ENCODE measurements at places on chromosomes 5 and 9.
A peak's percentile ranks its signal among the peaks of the same experiment; 100 is the strongest.

DNA sequence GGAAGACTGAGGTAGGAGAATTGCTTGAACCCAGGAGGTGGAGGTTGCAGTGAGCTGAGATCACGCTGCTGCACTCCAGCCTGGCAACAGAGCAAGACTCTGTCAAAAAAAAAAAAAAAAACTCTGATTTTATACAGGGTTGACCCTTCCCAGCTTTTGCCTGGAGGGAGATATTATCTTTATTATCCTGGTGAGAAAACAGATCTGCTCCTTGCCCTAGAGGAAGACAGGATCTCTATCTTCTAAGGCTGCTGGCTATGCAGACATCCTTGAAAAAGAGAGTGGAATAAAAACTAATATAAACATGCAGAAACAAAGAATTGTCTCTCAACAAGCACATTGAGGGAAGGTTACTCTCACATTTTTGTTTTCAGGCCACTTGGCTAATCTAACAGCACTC, 1503.4 kb upstream of the WWC1 start:
- no peak for DNase-seq

- DNase-seq: no peak
Observed at GRCh38 chr9:135526089-135526729, 5.0 kb downstream of the LCN1 start.

DNA sequence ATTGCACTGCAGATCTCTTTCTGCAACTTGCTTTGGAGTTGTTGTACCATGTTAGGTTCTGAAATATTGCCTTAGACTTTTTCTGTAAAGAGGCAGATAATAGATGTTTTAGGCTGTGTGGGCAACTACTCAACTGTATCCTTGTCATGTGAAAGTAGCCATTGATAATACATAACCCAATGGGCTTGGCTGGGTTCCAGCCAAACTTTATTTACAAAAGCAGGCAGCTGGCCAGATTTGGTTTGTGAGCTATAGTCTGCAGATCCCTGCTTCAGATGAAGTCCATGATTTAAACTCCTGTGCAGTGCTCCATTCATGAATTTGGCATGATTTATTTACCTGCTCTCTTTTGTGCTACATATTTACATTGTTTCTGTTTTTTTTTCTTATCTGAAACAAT, 300.4 kb downstream of the IRX2 start:
- no peak for DNase-seq

- no peak for DNase-seq
Observed at GRCh38 chr5:106876665-106877194, 794.0 kb downstream of the EFNA5 start.

DNA sequence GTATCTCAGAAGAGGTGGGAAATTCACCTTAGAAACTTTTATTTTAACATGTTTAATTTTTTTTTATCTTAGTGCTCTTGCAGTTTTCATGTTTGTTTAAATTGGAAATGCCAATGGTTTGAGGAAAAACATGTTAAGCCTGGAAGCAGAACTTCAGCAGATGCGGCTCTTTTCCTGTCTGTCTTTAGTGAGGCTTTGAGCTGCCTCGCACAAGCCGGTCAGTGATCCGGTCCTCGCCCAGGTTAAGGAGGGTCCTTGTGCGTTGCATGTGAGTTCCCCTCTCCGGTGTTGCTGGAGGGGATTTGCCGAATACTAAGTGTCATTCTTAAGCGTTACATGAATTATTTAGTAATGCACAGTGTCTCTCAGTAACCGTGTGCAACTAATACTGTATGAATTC, 9.4 kb upstream of the PLEKHG4B start:
- no peak for DNase-seq

DNA sequence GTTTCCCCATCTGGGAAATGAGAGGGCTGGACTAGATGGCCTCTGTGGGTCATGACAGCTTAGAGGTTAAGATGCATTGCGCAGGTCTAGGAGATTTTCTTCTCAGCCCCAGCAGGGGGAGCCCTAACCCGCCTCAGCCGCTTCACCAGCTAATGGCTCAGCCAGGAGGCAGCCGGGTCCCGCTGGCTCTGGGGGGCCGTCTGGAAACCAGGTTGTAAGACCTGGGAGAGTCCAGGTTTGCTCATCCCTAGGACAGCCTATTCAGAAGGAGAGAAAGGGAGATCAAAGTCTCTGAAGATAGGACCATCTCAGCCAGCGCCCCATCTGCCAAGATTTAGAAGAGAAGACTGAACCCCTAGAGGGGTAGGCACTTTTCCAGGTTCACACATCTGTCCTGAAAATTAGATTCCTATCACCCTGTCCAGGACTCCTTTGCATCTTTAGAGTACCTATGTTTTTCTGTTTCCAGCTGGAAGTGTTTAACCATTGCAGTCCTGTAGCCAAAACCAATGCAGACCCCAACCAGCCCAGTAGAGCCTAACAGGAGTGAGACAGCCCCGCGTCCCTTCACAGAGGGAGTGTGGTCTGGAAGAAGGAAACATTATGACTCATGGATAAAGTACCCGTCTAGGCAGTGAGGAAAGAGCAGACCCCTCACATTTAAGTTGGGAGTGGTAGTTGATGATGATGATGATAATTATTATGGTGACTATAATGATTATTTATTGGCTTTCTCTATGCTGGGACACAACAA, 27.5 kb downstream of the SPARC start:
- peak; percentile 87 for DNase-seq

GRCh38 chr5:74426506-74426905, 214.0 kb downstream of the ENC1 start:
- DNase-seq: no peak

DNA sequence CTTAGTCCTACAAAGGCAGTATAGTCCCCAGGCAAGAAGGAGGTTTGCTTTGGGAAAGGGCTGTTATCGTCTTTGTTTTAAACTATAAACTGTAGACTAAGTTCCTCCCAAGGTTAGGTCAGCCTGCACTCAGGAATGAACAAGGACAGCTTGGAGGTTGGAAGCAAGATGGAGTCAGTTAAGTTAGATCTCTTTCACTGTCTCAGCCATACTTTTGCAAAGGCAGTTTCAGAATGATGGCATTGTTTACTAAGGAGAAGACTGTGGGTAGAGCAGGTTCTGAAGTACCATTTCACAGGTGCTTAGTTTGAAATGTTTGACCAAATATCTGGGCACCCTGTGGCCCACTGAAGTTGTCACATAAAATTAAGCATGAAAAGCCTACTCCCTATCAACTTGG, 19.4 kb downstream of the SNX24 start:
- no peak for DNase-seq

DNA sequence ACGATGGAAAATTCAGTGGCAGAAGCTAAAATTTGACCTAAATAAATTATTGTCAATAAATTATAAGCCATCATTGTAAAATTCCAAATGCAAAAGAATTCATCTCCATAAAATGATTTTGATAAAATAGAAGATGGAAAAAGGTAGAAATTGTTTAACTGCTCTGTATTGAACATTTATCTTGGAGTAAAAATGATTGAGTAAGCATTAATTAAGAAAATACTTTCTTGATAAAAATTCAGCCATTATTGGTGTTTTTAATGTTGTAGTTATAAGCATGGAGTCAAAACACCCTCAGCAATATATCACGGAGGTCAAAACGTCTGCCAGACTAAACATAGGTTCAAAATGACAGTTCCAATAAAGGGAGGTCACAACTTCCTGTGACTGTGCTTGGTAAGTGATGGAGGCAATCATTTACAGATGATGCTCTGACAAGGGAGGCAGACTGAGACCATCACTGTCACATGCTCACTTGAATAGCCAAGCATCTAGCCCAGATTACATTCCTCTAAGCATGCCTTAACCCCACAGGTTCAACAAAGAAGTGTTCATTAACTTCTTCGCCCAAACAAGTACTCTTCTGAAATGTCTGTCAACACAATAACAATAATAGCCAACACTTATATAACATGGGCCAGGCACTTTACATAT, 69.5 kb downstream of the SH3TC2 start:
- DNase-seq: no peak

DNA sequence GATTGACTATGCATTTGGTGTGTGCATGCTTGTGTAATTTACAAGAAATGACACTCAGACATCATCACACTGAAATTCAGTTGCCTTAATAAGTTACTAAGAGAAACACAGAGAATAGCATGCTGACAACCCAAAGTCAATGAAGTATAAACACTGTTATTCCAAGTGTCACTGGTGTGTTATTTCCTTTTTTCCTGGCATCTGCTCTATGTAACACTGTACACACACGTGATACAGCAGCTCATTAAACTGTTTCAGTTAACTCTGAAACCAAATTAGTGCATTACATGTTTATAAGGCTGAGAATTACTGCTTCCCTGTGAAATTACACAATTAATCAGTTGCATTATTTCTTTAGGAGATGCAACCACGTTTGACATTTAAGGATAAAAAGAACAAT, 252.7 kb downstream of the EFNA5 start:
- no peak for DNase-seq

DNA sequence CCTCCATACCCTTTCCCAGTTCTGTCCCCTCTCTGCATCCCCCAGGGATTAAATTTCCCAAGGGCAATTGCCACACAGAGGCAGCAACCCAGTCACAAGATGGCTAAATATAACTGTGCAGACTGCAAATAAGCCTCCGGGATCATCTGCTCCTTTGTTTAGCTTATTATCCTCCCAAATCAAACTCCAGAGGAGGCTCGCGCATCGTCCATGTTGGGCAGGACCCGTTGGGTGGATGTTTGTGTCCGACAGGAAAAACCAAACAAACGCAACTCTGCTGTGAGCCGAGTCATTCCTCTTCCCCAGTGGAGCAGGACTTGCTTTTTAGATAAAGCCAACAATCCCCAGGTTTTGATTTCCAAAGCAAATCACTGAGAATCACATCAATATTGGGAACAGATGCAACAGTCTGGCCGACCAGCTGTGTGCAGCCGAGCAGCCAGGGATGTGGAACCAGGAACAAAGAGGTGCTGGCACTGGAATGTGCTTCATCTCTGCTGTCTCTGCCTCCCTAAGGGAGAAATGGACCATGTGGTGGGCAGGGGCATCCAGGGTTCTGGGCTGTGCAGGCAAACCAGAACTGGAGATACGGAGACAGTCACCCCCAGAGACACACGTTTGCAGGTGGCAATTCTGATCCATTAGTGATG, 89.8 kb downstream of the PTTG1 start:
- no peak for DNase-seq

DNA sequence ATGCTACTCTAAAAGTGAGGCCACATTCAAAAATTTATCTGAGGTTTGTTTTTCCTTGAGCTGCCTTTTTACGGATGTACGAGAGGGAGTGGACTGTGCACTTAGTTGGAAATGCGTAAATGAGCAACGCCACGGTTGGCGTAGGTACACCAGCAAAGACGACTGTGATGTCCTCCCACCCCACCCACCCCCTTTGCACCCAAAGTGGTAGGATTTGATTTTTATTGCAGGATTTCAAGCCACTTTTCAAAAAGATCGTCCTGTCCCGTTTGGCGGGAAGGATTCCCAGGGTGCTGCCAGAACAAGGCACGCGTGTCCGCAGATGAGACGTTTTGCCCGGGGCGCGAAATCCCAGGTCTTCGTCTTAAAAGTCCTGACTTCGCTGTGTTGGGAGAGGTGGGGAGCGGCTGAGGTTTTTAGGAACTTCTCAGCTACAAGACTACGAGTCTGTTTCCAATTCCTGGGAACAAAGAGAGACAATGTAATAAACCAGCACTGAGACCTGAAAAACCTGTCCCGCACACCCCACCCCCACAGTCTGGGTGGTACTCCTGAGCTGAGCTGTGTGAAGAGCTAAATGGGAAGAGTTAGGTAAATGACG, 1.0 kb upstream of the TLE1 start:
- peak; percentile 13 for DNase-seq

DNA sequence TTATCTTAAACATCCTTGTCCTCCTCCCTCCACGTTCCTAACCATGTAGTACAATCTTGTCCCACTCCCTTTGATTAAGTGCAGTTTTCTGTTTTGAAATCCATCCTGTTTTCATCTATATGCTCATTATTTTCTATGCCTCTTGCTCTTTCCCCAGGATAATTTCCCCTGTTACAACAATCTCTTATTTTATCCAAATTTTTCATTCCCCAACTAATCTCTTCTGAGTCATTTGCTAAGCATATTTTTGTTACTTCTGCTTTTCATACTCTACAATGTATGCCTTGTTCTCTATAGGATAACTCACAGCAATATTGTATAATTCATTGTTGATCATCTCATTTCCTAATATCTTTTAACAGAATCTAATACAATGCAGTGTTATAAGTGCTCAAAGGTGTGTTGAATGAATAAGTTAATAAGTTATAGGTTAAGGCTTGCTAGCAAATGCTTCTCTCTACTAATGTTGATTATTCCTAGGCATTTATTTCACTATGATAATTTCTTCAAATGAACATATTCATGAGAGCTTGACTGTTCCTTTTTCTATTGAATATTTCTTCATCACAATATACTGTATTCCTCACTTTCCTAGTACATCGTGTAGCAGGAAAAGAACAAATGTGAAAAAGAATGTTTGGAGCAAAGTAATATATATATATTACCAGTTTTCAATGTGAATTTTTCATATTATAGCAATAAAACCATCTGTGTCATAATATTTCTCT, 1.5 kb downstream of the OMD start:
- no peak for DNase-seq
